ENCODE measurements at places on chromosomes 7 and 10.
A peak's percentile ranks its signal among the peaks of the same experiment; 100 is the strongest.

GRCh38 chr7:80643336-80643915, 5.0 kb downstream of the CD36 start:
- DNase-seq: no peak

- no peak for DNase-seq
Observed at GRCh38 chr10:13708256-13708990, 121.7 kb downstream of the PRPF18 start.

DNA sequence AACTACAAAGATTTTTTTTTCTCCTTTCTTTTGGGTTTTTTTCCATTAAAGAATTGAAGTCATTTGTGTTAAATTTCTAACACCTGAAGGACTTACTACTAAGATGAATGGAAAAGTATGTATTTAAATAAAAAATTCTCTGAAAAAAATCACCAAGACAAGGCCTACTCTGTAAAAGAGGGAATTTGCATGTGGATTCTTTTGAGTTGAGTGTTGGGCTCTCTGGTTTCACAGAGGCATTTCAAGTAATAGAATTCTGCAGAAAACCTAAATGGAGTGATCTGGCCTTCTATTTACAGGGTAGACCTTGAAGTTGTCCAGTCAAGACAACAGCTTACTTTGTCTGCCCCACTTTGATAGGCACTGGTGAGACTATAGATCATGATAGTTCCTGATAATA, 4.1 kb downstream of the LRRC17 start:
- peak; percentile 41 for DNase-seq

GRCh38 chr10:113527211-113527906, 25.5 kb upstream of the HABP2 start:
- no peak for DNase-seq

- no peak for DNase-seq
Observed at GRCh38 chr7:156656598-156656997, 16.0 kb downstream of the RNF32 start.

DNA sequence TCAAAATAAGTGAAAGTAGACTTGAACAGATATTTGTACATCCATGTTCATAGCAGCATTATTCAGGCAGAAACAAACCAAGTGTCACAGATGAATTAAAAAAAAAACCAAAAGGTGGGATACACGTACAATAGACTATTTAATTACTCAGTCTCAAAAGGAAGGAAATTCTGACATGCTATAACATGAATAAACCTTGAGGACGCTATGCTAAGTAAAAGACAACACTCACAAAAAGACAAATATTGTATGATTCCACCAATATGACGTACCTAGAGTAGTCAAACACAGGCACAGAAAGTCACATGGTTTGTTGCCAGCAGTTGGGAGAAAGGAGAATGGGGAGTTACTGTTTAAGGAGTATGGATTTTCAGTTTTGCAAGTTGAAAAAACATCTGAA, 18.0 kb upstream of the CFAP70 start:
- no peak for DNase-seq

DNA sequence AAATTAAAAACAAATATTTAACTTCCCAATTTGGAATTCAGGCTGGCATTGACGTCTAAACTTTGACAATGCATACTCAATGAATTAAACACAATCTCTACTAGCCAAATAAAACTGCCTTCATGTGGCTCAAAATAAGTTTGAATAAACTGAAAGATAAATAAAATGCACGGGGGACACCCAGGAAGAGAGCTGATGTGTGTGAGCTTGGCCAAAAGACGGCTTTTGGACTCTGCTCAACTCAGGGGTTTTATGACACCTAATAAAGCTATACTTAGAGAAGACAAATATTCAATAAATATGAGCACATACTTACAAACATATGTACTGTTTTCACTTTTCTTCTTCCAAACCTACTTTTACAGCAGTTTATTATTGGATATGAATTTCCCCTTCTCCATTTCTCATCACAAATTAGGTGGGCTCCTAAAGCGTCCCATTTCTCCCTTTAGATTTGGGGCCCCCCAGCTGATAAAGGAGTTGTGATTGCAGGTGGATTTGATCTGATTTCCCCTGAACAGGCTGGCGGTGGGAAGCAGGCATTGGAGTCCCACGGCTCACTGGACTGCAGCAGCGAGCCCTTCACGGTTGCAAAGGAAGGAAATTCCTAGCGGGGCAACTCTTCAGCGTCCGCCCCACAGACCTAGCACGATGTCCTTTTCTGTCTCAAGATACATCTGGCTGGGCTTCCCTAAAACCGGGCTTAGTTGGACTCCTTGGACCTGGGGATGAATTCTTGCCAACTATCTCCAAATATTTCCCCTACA, 79.6 kb downstream of the INSIG1 start:
- no peak for DNase-seq

DNA sequence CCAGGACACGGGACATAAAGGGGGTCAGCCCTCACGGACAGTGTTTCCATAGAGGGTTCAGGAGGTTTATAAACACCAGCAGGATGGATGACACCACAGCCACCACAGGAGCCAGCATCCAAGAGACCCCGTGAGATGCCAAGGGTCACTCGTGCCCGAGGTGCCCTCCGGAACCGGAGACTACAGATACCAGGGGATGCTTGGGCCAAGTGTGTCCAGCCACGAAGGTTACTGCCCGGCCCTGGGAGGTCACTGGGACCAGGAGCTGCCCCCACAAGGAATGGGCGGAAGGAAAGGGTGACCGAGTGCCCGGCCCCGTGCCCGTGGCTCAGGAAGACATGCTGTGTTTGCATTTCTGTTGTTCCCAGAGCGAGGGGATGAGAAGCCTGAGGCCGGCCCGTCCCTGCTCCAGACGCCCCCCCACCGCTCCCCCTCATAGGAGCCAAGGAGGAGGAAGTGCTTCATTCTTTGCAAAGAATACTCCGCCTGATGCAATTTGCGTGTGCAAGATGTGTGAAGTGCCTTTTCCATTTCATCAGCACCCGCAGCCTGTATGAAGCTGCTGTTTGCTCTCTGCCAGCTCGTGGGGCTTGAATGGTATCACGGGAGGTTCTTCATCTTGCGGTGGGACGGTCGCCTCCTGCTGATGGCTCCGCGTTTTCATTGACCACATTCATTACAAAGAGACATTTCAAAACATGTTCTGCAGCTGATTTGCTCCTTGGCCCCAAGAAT, 176.4 kb downstream of the ELFN1 start:
- DNase-seq: no peak

DNA sequence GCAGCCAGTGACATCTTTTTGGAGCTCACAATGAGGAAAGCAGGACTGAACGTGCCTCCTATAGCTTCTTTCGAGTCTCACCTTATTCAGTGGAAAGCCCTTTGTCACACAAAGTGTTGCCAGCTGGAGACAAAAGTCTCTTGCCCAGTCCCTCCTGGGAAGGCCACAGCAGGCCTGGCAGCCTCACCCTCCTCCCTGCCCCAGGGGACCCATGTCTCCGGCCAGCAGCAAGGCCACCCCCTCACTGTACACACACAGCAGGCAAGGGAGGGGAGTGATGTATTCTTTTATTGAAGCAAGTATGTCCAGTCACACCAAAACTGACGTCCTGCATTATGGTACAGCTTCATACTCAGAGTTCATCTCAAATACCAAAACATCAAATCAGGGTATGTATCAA, 56.0 kb downstream of the CSGALNACT2 start:
- DNase-seq: no peak

DNA sequence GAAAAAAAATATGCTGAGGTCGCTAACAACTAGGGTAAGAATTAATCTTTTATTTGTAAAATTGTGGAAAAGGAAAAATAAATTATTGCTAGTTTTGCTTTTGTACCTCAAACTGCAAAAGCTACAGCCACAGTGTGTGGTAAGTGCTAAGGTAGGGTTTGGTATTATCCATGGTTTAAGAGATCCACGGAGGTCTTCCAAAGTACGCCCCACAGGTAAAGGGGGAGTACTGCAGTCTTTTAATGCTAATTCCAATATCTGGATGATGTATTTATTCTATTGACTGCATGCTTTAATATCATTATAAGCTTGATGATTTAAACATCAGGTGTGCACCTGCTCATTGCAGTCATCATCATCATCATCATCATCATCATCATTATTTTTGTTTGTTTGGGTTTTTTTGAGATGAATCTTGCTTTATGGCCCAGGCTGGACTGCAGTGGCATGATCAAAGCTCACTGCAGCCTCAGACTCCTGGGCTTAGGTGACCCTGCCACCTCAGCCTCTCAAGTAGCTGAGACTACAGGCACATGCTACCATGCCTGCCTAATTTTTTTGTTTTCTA, 38.4 kb upstream of the BMS1 start:
- DNase-seq: no peak

- no peak for DNase-seq
Observed at GRCh38 chr7:84642611-84643010, 448.0 kb upstream of the SEMA3A start.

DNA sequence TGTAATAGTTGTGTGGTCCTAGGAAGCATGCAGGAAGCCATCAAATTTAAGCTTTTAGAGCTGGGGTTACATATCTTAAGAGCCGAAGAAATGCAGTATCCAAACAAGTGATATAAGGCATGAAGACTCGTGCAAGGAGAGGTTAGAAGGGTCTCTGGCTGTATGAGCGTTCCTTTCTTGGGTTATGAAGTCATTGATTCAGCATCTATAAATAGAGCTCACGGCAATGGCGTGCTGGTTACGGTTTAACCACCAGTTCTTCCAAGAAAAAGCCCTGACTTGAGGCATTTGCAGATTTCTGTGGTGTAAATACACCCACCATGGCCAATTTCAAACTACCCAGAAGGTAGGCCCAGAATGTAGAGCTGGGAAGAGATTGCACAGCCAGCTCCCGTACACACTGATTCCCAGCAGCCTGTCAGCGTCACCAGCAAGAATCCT, 72.0 kb upstream of the KAT6B start:
- DNase-seq: no peak

GRCh38 chr7:128835231-128835751, 5.1 kb downstream of the FLNC start:
- no peak for DNase-seq

GRCh38 chr10:108393089-108393488, 1228.6 kb upstream of the SORCS1 start:
- peak; percentile 78 for DNase-seq

- DNase-seq: no peak
Observed at GRCh38 chr10:122674781-122675180, 24.9 kb downstream of the C10orf120 start.

GRCh38 chr7:8561449-8561848, 128.0 kb downstream of the NXPH1 start:
- no peak for DNase-seq

DNA sequence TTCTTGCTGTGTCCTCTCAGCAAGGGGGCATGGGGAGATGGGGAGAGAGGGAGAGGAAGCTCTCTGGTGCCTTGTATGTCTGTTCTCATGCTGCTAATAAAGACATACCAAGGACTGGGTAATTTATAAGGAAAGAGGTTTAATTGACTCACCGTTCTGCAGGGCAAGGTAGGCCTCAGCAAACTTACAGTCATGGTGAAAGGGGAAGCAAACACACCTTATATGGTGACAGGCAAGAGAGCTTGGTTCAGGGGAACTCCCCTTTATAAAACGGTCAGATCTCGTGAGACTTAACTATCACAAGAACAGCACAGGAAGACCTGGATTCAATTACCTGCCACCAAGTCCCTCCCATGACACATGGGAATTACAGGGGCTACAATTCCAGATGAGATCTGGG, 464.7 kb upstream of the CELF2 start:
- DNase-seq: no peak

DNA sequence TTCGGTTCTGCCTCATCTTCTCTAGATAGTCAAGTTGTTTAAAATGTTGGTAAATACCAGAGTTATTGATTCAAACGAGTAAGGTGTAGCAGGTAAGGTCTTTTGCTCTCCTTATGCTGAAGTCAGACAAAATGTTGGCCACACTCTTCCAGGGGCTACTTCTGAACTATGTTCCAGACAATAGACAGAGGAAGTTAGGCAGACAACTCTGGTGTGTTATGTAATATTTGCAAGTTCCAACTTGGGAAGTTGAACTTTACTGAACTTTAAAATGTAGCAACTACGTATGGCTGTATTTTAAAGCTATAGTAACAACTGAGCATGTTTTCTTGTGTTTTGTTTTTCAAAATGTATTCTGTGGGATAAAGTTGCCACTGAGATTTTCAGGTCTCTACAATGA, 125.7 kb upstream of the NEBL start:
- DNase-seq: no peak

GRCh38 chr10:102813734-102814452, 23.3 kb downstream of the CYP17A1 start:
- peak; percentile 31 for DNase-seq

- peak; percentile 91 for DNase-seq
Observed at GRCh38 chr7:14191686-14192098, 202.2 kb upstream of the ETV1 start.

DNA sequence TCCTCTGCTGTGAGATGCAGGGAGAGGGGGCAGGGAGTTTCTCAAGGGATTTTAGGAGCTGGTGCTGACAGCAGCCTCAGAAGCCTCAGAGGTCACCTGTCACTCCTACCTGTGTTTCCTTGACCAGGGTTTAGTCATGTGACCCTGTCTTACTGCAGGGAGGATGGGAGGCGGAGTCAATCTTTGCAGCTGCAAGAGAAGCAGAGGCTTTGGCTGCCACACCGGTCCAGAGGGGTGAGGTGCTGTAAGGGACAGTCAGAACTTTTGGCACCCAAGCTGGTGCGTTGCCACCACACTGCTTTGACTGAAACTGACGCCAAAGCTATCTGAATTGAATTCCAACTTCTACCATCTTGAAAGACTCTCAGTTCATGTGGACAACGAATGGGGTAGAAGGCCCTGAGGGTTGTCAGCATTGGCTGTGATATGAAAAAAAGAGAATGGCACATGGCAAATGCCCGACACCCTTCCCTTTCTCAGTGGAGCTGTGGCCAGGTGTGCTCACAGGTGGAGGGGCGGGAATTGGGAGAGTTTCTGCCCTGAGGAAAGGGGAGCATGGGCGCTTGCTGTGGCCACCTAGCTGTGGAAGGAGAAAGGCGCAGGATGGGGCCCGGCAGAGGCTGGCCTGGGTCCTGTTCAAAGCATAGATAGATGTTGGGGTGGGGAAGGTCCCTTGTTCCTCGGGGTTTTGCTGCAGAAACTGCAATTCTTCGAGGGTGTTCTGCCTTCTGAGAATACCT, 69.3 kb downstream of the ARHGAP22 start:
- no peak for DNase-seq

GRCh38 chr10:34262985-34263384, 552.1 kb downstream of the PARD3 start:
- DNase-seq: no peak

- DNase-seq: no peak
Observed at GRCh38 chr10:7998831-7999230, 55.7 kb upstream of the GATA3 start.

DNA sequence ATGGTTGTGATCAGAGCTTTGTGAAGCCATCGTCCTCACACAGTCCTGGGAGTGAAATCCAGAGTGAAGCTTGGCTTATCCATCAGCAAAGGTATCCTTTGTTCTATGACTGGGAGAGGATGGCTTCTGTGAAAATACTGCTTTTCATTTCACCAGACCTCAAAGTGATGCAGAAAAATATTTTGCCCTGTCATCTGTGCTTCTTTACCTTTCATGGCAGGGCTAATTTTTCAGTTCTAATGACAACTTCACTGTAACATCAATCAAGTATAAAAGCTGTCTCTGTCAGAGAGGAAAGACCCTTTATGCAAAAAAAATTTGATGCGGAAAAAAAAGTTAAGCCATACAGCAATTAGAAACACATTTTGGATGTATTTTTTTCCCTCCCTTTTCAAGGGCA, 468.1 kb upstream of the ADARB2 start:
- no peak for DNase-seq

GRCh38 chr10:3660753-3661152, 124.3 kb downstream of the KLF6 start:
- DNase-seq: no peak

Data from fibroblast of mammary gland (primary cell).